Astrocyte of the spinal cord (primary cell): ENCODE measurements at places on chromosomes 5 and 9.

DNA sequence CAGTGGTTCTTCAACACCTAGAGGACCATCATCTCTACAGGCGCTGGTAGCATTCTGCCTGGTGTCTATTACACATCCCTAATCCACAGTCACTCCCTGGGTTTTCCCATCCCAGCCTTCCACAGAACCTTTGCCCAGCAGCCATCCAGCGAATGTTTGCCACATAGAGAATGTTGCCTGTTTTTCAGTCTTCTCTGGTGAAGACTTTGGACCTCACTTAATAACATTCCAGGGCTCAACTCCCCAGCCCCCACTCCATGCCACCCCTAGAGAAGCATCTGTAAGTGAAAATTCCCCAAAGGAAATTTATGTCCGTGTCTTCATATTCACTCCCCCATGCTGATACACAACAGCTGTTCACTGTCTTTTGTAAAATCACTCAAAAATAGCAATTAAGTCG lies 249.6 kb downstream of the AOPEP start:
- no peak for DNase-seq

GRCh38 chr5:69368458-69369339 lies 621 bp downstream of the AK6 start:
- DNase-seq = peak; percentile 19

DNA sequence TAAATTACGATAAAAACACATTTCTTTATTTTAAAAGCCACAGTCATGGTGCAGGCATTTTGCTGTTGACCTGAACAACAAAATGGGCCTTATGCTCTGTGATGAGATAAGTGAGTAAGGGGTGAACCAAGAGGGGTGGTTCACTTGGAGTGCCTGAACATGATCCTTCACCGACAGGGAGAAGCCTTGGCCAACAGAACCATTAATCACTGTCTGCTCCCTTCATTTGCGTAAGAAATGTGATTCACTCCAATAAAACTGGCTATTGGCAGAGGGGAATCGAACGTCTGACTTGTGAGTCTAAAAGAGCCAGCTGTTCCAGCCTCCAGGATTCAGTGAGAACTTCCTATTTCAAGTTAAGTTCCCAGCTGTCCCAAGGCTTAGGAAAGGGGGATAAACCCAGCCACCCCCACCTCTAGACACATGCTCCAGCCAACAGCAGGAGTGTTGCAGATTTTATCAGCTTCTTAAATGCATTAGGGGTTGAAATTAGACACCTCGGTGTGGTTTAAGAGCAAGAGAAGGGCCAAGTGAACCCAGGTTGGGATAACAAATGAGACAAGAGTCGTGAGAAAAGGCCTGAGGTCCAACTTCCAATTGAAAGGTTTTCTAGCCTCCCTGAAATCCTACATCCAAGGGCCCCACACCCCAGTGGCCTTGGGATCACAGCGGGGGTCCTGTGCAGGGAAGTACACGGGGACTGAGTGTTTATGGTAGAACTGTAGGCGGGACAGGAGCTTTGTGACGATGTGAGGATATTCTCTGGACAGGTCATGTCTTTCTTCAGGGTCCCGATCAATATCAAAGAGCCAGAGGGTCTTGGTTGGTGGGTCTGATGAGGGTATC lies 131.4 kb upstream of the LHFPL2 start:
- DNase-seq = peak; percentile 59

DNA sequence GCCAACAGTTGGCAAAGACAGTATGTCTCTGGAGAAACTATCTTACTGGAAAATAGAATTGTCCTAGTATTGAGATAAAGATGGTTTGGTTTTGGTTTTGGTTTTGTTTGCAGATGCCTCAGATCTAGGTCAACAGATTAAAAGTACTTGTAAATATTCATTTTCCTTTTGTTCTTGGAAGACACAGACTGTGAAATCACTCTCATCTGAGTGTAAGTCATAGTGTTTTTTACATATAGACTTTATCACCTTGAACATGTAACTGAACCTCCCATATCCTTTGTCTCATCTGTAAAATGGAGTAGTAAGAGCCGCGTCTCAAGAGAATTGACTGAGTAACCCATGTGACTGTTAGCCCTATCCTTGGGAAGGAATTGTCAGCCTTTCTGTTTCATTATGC lies 34.3 kb downstream of the MAP3K1 start:
- DNase-seq = no peak

DNA sequence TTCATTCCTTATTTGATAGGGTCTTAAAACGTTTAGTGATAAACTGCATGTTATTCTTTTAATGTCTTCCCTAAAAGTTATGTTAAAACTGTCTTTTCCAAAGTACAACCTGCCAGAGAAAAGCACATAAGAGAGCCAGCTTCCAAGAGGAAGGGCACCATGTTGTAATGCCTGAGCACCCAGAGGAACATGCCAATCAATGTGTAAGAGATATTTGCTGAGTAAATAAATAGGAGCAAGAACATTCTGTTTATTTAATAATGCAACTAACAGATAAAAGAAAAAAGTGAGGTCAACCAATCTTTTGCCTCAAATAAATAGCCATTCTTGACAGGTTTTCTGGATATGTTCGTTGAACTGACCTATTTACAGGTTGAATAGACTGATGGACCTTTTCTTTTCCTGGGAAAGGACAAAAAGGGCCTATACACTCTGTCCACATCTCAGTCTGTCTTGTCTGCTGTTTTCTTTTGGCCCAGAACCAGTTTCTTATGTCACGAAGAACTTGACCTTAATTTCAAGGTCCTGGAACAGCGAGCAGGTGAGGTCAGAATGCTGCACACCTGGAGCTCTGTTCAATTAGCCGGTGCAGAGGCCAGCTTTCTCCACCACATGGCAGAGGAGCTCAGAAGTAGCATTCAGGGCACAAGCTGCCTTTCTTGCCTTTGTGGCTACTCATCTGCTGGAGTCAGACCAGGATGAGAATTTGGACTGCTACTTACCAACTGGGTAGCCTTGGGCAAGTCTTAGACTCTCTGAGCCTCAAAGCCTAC lies 77.7 kb downstream of the PLCXD3 start:
- DNase-seq = no peak

- DNase-seq = peak; percentile 69
Observed at GRCh38 chr9:70477146-70477745, 62.8 kb upstream of the KLF9 start.

GRCh38 chr5:178590141-178590923 lies at the start of gene COL23A1:
COL23A1 (minus strand) TSS chr5:178590393.
- DNase-seq = peak; percentile 53

GRCh38 chr5:180297587-180298282 lies 5.9 kb upstream of the MAPK9 start:
- no peak for DNase-seq

DNA sequence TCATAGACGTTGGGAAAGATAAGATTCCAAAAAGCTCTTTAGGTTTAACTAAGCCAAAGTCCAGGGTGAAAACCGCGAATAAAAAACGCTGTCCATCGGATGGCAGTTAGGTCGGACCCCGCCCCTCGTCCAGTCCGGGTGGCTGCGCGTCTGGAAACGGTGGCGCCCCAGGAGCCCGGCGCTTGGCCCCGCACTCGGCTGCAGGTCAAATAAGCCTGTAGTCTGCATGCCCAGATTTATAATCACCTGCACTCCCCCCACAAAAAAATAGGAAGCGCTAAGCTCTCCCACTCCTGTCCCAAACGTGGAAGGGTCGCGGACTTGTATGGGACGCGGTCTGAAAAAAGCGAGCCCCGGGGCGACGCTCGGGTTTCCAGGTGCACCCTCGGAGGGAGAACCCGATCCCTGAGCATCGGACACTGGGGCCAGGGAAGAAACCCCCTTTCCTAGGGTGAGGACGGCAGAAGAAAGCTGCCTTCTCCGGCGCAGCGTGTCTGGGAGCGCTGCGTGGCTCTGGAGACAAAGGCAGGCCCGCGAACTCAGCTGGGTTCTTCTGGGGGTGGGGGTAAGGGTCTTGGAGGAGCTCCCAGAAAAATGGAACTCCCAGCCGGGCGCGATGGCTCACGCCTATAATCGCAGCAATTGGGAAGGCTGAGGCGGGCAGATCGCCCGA lies 923 bp upstream of the ZBTB5 start:
- DNase-seq = peak; percentile 82

DNA sequence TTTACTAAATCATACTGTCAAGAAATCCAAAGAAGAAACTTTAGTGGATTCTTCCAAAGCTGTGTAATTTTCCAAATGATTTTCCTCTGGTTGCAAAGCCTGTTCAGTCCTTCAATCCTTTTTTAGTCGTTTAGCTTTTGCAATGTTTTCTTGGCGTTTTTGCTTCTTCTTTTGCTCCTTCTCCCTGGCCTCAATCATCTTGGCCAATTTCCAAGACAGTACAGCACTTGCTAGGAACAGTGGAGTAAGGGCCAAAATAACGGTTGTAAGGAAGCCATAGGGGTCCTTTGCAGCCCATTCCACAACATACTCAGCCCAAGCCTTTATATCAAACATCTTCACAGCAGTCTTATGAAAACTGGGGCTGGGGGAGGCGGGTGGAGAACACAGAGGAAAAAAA lies 2.4 kb downstream of the SMIM15 start:
- no peak for DNase-seq

GRCh38 chr9:8784838-8785237 lies 985.3 kb upstream of the DMAC1 start:
- DNase-seq = no peak

GRCh38 chr5:133698646-133699526 lies 86.5 kb upstream of the FSTL4 start:
- DNase-seq = no peak

- no peak for DNase-seq
Observed at GRCh38 chr5:127089191-127089590, 15.9 kb upstream of the C5orf63 start.

- no peak for DNase-seq
Observed at GRCh38 chr5:58440901-58441460, 18.9 kb downstream of the PLK2 start.

- DNase-seq = no peak
Observed at GRCh38 chr9:30459156-30459555, 1925.3 kb upstream of the ACO1 start.

DNA sequence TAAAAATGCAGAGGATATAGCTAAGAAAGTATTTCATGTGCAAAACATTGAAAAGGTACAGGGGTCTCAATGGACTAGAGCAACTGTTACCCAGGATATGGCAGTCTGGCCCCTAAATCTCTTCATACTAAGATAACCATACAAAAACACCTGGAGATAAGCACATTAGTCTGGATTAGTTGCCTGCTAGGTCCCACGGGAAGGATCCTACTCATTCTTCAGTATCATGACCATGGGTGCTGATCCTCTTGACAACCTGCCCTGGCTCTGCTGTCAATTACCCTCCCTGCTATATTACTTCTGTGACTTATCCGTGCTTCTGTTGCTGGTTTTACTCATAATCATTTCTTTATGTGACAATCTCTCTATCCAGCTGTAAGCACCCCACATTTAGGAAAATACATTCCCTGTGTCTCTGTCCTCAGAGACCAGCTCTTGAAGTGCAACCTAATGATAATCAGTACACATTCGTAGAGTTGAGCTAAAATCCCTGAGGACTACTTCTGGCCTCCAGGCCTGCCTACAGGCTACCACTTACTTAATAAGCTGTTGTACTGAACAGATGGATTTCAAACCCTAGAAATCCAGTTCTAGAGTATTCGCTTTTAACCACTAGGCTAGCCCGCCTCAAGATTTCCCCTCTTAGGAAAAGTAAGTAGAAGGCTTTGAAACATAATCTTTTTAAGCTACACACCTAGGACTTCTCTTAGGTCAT lies 190.5 kb upstream of the OR13F1 start:
- DNase-seq = no peak

DNA sequence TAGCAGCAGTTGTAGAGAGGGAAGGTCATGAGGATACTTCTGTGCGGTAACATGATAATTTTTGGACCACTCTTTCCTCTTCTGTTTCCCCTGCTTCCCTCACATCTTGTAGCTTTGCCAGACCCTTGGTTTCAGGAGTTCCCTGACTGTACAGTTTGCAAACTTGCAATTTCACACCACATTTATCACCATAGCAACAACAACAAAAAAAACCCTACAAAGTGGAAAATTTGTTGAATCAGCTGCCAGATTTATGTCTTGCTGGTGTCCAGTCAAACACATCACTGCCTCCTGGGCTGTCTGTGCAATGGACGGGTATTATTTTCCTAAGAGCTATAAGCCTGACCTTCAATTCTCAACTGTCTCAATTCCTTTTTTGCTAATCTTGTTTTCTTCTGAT lies 751.6 kb downstream of the TLR4 start:
- peak; percentile 78 for DNase-seq

- no peak for DNase-seq
Observed at GRCh38 chr9:27485158-27485557, 38.9 kb upstream of the IFNK start.

- peak; percentile 79 for DNase-seq
Observed at GRCh38 chr9:70412832-70413463, 1.5 kb downstream of the KLF9 start.

DNA sequence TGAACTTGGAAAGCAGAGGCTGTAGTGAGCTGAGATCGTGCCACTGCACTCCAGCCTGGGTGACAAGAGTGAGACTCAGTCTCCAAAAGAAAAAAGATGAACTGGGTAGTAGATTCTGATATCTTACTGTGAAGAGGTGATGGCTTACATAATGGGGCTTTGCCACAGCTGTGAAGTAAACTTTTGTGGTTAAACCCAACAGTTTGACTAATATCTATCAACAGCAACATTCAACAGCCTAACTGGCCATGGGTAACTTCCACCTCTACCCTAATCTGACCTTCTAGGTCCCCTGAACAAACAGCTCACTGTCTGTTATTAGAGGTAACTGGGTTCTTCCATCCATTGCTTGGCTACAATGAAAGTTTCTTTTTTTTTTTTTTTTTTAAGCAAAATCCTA lies 52.1 kb downstream of the TLE1 start:
- DNase-seq = no peak

- no peak for DNase-seq
Observed at GRCh38 chr5:81195335-81195929, 37.7 kb upstream of the CKMT2 start.

DNA sequence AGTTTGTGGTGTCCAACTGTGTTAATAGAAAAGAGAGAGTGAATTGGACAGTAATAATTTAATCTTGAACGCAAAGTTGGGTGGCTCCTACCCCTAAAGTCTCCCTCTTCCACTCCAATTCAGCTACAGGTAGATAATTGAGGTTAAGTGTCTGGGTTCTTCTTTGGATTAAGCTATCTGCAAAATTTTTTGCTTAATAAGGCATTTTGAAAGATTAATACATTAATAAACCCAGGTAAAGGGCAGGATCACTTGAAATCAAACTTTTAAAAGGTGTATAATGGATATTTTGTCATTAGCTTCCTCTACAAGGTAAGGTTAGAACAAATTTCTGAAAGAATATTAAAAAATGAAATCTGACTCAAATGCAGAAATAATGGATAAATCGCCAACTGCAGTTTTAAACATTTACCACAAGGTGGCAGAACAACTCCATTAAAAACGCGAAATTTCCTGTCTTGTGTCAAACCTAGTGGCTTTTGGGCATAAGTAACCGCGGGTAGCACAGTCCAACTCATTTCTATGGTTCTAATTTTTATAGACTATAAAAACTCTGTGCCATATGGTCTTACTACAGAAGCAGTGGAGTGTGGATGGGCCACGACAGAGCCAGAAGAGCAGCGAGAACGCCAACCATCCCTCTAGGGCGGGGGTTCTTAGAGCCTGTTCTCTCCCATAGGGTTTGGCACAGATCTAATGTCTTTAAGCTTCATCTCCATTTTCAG lies 276.5 kb downstream of the ARHGEF28 start:
- peak; percentile 69 for DNase-seq

GRCh38 chr9:18825656-18826170 lies 207.3 kb downstream of the SAXO1 start:
- DNase-seq = no peak
